ENCODE measurements at places on chromosomes 7 and 10.

DNA sequence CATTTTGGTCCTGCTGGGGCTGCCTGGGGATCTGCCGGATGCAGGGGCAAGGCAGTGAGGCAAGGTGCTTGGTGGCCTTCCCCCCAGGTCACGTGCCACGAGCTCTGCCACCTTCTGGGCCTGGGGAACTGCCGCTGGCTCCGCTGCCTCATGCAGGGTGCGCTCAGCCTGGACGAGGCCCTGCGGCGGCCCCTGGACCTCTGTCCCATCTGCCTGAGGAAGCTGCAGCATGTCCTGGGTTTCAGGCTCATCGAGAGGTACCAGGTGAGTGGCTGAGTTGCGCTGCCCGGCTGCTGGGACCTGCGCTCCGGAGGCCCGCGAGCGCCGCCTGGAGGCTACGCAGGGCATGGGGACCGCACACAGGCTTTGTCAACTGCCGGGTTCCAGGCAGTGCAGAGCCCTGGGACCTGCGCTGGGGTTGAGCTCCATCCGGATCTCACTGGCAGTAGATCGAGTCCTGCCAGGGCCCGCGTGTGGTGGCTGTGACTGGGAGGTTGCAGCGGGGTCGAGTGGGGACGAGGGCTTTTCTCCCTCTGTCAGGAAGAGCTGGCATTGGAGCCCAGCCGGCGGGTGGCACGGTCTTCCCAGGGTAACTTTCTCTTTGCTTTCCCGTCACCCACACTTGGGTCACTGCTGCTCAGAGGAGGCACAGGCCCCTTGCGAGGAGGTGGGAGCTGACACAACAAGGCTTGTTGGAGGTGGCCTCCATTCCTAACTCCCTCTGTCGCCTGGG lies 21.7 kb downstream of the AMZ1 start:
- no peak for DNase-seq

DNA sequence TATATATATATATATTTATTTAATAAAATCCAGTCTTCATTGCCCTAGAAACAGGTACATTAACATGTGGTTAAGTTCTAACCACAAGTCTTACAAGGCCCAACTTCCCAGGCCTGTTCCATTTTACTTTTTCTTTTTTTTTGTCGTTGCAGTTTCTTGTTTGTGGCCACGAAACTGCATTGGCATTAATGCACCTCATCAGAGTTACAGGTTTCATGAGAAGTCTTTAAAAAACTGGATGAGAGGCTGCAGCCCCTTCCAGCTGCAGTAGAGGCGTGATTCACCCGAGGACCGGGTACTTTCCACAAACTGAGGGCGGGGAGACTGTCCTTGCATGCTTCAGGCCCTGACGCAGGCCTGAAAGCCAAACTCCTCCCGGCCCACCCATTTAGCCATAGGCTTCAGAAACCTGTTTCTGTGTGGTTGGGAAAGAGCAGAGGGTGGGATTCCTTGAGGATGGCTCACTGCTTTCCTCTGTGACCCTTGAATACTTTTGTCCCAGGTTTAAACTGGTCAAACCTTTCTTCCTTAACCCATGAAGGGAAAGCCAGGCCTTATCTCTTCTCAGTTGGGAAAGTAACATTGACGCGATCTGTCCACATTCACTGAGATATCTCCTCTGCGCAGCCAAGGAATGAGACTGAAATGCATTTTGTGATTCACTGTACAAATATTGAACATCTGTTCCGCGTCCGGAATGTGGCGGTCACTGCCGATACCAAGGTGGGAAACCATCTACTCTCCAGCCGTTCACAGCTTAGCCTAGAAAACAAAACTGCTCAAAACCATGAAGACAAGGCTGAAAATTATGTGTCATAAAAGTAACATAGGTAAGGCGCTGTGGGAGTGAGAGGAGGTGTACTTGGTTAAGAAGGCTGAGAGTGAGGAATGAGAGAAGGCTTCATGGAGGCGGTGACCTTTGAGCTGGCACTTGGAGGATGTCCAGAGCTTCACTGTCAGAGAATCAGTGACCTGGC lies 311.7 kb downstream of the GATA3 start:
- no peak for DNase-seq

- DNase-seq, result no peak
Observed at GRCh38 chr10:9140373-9140772, 1085.9 kb downstream of the GATA3 start.

GRCh38 chr10:112369495-112370423 lies 4.2 kb upstream of the ACSL5 start:
- no peak for DNase-seq

DNA sequence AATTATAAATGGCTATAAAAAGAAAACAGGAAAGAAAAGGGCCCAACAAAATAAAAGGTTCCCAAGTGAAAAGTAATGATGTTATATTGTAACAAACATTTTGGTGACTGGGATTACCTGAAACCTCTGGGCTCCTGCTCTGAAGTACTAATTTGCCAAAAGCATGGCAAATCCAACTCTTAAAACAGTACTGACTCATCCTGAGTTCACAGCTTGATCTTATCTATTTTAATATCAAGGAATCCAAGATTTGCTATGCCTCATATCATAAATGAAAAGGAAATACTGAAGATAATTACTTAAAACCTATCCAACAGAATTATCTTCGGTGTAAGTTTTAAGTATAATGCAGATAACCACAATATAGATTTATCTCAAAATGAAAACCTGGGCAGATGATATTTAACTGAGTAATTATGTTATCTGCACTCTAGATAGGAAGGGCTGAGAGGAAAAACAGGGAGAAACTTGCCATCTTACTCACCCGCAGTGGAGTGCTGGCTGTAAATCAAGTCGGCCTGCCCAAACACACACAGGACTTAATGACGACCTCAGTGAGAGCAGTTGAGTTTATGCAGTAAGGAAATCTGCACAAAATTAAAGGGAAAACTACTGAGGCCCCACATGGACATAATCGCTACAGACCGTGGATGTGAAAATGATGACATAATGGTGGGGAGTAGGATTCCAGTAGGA lies 48.4 kb downstream of the MPP7 start:
- peak; percentile 31 for DNase-seq

DNA sequence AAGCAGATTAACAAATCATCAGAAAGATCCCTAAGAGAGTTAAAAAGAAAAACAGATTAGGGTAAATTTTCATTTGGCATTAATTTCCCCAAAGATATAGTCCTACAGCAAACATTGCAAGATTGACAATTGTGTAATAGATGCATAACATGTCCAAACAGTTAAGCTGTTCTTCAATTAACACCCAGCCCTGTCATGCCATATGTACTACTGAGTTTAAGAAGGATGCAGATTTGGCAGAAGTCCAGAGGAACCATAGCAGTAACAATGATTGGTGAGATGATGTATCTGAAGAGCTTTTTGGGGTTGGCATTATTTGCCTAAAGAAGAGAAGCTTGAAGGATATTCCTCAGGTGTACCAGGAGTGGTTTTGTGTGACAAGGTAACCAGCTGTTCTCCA lies 287.6 kb downstream of the LRMDA start:
- DNase-seq, result no peak

GRCh38 chr7:124764847-124765400 lies 668 bp downstream of the GPR37 start:
- no peak for DNase-seq

- no peak for DNase-seq
Observed at GRCh38 chr7:50771120-50772002, 11.3 kb downstream of the GRB10 start.

DNA sequence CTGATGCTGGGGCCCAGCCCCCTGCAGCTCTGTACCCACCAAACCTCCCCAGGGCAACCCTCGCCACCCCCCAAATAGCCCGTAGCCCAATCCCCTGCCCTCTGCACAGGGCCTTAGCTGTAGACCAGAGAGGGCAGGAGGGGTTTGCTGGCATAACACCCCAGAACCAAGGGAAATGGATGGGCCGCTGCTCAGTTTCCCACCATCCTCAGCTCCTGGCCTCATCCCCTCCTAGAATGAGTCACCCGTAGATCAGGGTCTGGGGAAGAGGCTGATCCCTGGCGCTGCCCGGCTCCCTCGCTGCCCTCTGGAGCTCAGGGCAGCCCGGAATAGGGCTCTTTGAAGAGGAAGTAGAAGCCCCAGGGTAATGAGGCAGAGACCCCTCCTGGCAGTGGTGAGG lies 31.2 kb downstream of the LDB3 start:
- no peak for DNase-seq
